IPS-NIHi11 (cell line): ENCODE measurements at places on chromosomes 11 and 22.
A peak's percentile ranks its signal among the peaks of the same experiment; 100 is the strongest.

DNA sequence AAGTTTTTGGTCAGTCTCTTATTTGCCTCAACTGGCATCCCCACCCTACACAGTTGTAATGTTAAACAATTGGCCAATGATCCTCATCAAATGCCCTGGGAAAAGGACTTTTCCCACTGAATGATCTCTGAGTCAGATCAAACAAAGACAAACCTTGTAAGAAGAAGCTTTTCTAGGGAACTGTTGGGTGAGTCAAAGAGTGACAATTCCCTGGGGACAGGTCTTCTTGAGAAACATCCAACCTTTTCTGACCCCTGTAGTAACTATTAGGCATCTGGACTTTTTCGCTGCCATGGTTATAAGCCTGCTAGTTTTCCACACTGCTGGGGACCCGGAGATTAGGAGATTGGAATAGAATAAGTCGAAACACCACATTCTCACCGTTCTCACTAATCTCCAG is 789.8 kb upstream of the API5 start:
- no peak for DNase-seq

DNA sequence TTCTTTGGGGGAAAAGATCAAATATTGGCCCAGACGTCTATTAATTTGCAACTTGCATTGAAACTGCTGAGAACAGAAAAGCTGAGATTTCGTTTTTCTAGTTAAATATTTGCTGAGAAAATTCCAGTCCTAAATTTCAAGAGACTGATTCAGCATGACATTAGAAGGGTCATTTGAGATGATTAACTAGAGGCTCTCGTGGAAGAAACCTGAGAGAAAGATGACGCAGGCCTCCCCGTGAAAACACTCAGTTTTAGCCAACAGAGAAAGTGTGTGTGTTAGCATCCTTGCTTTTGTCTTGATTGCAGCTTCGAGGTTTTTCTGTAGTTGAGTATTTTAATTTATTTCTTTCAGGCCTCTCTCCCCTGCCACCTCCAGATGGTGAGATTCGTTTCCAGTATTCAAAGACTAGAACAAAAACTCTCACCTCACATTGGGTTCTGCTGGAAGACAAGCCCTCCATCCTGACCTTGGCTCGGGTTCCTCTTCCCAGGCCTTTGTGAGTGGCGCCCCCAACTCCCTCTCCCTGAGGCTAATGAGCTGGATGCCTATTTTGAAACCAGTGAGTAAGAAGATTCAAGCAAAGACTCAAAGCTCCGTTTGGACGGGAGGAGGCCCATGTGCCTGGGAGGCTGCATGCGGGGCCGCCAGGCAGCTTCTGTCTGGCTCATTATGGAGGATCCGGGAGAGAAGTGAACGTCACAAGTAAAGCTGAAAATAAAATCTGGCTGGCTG is 52.4 kb downstream of the CELSR1 start:
- peak; percentile 7 for DNase-seq

DNA sequence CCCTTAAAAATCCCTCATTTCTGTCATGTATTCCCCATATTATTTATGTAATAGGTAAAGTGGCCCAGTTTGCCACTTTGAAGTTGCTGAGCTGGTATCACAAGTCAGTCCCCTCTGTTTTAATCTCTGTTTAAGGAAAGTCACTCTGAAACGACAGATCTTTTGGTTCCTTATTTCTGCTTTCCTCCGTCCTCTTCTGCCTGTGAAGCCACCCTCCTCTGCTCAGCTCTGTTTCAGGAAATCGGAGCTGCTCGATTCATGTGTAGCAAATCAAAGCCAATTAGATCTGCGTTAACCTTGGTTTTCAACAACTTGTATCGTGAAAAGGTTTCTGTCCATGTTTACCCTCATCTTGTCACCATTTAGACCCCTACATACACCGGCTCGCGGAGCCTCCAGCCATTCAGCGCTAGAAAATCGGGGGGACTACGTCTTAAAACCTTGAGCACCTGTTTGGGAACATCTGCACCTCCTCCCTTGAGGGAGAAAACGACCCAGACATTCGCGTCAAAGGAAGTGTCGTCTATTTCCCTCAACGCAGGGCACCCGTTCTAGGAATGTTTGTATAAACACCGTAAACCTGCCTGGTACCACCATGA is 576 bp upstream of the SC5D start:
- peak; percentile 13 for DNase-seq

GRCh38 chr11:1832211-1832919 is 2.4 kb upstream of the SYT8 start:
- peak; percentile 93 for DNase-seq

- DNase-seq: peak; percentile 53
Measured at GRCh38 chr11:63613517-63614135, 607 bp downstream of the PLAAT3 start.

DNA sequence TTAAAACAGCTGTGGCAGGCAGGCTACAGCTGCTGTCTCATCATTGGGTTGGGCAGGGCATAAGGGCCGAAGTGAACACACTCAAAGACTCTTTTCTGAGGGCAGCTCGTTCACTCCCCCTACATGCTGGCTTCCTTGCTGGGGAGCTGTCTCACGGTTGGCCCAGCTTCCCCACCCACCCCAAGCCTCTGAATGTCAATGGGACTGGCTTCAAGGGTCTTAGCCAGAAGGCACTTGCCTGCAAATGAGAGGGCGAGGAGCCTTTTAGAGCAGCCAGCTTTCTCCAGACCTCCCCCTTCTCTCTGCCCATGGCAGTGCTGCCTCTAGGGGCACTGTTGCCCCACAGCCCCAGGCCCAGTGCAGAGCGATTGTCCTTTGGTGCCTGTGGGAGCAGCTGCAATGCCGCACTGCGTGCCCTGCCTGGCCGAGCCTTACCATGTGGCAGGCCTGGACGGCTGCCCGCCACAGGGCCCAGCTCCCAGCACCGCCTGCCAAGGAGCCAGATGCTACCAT is 94.7 kb upstream of the RASSF10 start:
- peak; percentile 90 for DNase-seq

DNA sequence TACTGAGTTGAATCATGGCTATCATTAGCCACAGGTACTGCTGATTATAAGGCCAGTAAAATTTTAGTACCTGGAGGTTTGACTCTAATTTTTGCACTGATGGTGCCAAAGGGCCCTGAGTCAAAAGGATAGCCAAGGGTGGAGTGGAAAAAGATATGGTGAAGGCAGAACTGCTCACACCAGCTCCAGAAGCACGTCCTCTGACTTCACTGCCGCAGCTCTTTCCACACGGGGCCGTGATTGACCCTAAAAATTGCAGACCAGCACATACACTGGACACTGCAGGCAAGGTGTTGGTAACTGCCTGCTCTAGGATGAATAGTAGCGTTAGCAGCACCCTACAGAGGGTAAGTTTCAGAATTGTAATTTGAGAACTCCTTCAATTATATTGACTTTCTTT is 25.4 kb upstream of the GRIK4 start:
- no peak for DNase-seq

DNA sequence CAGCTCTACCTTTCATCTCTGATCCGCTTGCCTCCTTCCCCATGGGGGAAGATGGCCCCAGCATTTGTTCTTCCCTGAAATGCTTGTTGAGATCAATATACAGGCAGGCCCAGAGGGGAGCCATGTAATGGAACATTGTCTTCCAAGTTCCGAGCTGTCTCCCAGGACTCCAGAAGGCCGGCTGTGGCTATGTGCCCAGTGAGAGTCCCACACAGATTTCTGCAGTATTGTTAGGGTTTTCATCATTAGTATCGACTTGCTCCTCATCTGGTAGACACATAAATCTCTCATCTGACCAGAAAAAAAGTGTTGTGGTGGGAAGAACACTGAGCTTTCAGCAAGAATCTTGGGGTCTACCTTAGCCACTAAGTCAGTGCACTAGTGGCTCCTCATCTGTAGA is 163.4 kb downstream of the TRIM29 start:
- DNase-seq: no peak

DNA sequence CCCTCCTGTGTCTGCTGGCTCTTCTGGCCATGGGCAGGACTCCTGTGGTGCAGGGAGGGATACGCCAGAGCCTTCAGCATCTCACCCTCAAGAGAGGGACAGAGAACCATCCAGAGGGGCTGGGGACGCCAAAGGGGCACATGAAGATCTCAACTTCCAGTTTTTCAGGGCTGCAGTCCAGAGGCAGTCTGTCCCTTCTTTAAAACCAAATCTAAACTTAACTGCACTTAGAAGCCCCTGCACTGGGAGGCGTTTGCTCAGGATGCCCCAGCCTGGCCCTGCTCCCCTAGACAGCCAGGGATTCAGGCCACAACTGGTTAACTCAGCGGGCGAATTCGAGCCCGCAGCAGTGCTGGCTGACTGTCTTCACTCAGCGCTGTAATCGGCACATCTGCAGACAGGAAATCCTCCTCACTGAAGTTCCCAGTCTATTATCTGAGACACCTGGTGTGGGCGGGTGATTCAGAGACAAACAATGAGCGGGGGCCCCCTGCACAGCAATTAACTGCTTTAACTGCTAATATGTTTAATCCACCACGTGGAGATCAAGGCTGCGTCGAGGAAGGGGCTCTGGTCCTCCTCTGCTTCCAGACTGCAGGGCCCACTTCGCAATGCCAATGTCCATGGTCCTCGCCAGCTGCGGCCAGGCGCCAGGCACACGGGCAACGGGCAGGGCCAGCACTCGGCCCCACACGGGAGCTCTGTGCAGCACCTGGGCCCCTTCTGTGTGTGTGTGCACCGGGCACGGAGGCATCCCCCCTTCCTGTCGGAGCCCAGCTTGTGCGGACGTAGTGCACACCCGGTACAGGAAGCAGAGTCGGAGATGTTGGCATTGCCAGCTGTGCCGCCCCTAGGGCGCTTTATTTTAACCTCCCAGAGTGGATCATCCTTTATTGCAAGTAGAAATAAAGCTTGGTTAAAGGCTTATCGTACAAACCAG is 36.9 kb upstream of the GNB1L start:
- DNase-seq: peak; percentile 85

GRCh38 chr22:25025491-25026400 is 73.2 kb downstream of the KIAA1671 start:
- no peak for DNase-seq

DNA sequence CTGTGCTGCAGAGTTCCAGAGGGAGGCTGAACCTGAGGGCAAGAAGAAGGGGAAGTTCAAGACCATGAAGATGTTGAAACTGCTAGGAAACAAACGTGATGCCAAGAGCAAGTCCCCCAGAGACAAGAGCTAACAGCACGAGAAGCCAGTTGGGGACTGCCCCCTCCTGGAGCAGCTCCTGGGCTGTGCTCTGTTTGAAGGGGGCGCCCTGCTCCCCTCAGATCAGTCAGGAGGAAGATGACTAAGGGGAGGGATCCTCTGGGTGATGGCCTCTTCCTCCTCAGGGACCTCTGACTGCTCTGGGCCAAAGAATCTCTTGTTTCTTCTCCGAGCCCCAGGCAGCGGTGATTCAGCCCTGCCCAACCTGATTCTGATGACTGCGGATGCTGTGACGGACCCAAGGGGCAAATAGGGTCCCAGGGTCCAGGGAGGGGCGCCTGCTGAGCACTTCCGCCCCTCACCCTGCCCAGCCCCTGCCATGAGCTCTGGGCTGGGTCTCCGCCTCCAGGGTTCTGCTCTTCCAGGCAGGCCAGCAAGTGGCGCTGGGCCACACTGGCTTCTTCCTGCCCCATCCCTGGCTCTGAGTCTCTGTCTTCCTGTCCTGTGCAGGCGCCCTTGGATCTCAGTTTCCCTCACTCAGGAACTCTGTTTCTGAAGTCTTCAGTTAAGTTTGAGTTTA is 12.6 kb downstream of the C22orf23 start:
- peak; percentile 19 for DNase-seq

DNA sequence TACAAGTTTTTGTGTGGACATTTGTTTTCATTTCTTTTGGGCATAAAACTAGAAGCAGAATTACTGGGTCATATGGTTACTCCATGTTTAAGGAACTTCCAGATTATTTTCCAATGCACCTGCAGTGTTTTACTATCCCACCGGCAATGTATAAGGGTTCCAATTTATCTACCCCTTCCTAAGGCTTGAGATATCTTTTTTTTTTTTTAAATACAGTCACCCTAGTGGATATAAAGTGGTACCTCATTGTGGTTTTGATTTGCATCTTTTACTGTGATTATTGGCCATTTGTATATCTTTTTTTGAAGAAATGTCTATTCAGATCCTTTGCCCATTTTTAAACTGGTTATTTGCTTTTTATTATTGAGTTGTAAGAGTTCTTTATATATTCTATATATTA is 34.6 kb upstream of the UCP3 start:
- no peak for DNase-seq

DNA sequence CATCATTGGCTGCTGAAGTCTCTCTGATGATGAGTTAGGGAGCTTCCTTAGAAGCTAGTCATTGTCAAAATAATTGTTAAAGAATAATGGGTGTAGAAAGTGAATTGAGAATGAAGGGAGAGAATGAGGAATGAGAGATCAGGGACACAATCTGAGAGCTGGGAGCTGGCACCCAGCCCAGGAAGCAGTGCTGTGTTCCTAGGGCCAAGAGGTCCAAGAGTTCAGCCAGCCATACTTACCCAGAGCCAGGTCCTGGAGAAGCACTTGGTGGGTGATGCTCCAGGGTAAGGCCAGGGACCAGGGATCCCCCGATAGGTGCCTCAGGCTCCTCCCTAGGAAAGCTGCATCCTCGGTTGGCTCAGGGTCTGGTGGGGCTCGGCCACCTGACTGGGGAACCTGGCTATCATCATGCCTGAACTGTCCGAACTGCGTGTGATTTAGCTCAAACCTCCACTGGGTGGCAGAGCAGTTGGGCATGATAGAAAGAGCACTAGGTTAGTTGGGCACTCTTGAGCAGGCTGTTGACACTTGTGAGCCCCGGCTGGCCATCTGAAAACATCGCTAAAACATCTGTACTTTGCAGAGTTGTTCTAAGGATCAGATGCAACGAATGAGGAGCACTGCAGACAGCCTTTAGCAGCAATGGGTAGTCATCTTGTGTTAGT is 123.9 kb upstream of the NCAM1 start:
- DNase-seq: peak; percentile 26

GRCh38 chr22:30673136-30673535 is 5.5 kb upstream of the DUSP18 start:
- no peak for DNase-seq

DNA sequence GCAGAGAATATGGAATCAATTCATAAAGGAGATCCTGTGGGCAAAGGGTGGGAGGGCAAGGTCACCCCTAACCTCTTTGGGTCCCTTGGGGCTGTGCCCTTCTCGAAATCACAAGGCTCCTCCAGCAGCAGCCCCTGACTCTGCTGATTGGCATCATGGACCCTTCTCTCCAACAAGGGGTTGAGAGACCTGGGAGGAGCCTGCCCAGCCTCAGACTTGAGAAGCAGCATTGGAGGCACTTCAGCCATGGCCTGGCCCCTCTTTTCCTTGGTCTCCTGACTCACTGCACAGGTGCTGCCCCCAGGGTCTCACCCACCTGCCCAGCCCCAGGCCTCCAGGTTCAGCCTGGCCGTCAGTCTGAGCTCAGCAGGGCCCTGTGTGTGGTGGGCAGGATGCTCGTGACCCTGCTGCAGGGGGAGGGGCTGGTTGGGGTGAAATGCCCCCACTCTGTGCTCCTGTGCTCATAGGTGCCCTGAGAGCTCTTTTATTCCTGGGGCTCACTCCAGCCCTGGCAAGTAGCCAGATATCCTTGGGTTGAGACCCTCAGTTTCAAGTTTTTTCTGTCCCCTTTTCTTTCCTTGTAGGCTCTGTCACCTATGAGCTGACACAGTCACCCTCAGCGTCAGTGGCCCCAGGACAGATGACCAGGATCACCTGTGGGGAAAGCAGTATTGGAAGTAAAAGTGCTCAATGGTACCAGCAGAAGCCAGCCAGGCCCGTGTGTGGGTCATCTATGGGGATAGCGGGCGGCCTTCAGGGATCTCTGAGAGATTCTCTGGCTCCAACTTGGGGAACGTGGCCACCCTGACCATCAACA is 110.8 kb downstream of the GGTLC2 start:
- DNase-seq: no peak
